ENCODE measurements at places on chromosomes 4 and X. TPM values are rescaled to one million over a fixed set of nuclear protein-coding genes. Genes with fewer than 3 reads are reported as not detected.

CLDN22 gene
- total RNA-seq, result not detected

SLC9B2 gene
- 16.3 TPM for total RNA-seq

- no peak overlapping the region for H3K4me3 ChIP-seq
- no peak for DNase-seq
- no peaks in the 10 kb centered on the region for H3K4me1 ChIP-seq
- no peak overlapping the region for H3K27ac ChIP-seq
- H3K27me3 ChIP-seq, result no peaks in the 10 kb centered on the region
These were observed 185.3 kb downstream of the KIT start for GRCh38 chr4:54843106-54843505.

IL3RA gene
- total RNA-seq, result not detected

AP1S2 gene
- 74.2 TPM for total RNA-seq

DUX4 gene
- total RNA-seq, result not detected

- H3K27me3 ChIP-seq, result no peaks in the 10 kb centered on the region
- no peaks in the 10 kb centered on the region for H3K36me3 ChIP-seq
- DNase-seq, result peak; percentile 91
- H3K4me1 ChIP-seq, result peaks cover 45% of the 10 kb centered on the region
- peak overlapping the region; percentile 22 for H3K27ac ChIP-seq
- no peak overlapping the region for H3K4me3 ChIP-seq
These were observed 19.5 kb downstream of the RELL1 start for GRCh38 chr4:37666625-37667071.

DNA sequence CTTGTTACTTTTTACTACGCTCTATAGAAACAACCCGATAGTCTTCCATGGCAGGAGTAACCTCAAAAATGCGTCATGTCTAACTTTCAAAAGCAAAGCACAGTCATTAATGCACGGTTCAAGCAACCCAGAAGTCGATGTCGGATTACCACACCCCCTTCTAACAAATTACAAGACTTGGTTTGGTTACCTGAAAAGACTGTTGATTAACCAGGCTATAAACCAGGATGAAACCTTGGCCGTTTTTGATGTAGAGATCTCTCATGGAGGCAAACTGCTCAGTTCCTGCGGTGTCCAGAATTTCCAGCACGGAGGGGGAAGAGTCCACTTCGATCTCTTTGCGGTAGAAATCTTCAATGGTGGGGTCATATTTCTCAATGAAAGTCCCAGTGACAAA lies 2.4 kb downstream of the RAP2C start:
- H3K27me3 ChIP-seq, result no peaks in the 10 kb centered on the region
- DNase-seq, result peak; percentile 33
- H3K27ac ChIP-seq, result peak overlapping the region; percentile 79
- peaks cover 3% of the 10 kb centered on the region for H3K4me1 ChIP-seq
- peak overlapping the region; percentile 80 for H3K4me3 ChIP-seq

DRD5 gene
- total RNA-seq, result not detected

DNA sequence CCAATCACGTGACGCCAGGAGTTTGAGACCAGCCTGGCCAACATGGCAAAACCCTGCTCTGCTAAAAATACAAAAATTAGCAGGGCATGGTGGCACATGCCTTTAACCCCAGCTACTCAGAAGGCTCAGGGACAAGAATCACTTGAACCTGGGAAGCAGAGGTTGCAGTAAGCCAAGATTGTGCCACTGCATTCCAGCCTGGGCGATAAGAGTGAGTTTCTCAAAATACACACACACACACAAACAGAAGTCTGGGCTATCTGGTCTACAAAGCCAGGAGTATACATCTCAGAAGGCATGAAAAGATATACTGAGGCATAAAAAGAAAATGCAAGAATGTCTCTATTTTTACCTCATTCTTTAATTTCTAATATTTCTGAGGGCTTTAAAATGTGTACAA lies 11.3 kb downstream of the YTHDC1 start:
- no peak overlapping the region for H3K27ac ChIP-seq
- no peaks in the 10 kb centered on the region for H3K27me3 ChIP-seq
- H3K4me1 ChIP-seq, result peaks cover 2% of the 10 kb centered on the region
- H3K36me3 ChIP-seq, result peaks cover 23% of the 10 kb centered on the region

GRCh38 chr4:115596265-115597001 lies 483.0 kb upstream of the NDST4 start:
- no peak overlapping the region for H3K4me3 ChIP-seq
- no peaks in the 10 kb centered on the region for H3K4me1 ChIP-seq
- H3K27ac ChIP-seq, result no peak overlapping the region

SERTM2 gene
- 0.23 TPM for total RNA-seq

SMIM43 gene
- total RNA-seq, result not detected

DNA sequence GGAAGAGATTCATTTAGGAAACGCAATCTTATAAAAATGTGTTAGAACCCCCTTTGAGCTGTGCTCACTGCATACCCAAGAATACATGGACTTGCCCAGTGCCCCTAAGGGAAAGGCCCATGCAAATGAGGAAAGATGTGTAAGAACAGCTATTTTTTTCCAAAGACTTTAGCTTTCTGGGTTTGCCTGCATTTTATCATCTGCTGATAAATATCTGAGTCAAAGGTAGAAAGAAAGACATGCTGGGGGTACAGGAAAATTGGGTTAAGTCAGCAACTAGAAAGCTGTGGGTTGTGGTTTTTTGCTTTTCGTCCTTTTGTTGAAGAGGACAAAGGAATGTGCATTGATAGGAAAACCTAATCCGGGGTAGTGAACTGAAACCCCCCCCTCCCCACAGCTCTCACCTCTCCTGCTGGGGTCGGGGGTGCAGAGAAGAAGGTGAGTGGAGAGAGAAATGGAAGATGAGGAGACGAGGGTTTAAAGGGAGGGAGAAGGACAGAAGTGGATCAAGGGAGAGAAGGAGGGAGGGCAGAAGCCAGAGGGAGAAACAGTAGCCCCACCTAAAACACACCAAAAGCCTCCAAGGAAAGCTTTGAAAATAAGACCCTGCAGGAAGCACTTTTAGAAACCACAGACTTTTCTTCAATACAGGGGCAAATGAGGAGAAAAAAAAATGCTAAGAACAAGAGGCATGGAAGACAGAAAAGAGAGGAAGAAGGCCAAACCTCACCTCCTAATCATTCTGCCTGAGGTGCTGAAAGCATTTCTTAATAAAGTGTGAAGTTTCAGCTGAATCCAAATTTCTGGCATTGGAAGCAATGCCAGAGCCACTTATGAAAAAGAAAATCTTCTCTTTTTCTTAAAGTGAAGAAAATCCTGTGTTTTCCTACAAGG lies 49.3 kb downstream of the KDR start:
- H3K4me1 ChIP-seq, result peaks cover 36% of the 10 kb centered on the region
- H3K27ac ChIP-seq, result peak overlapping the region; percentile 54
- H3K4me3 ChIP-seq, result no peak overlapping the region
- no peaks in the 10 kb centered on the region for H3K27me3 ChIP-seq
- DNase-seq, result peak; percentile 58

- no peaks in the 10 kb centered on the region for H3K36me3 ChIP-seq
- no peak overlapping the region for H3K27ac ChIP-seq
- no peak overlapping the region for H3K4me3 ChIP-seq
- no peaks in the 10 kb centered on the region for H3K27me3 ChIP-seq
These were observed 7.2 kb downstream of the GNRHR start for GRCh38 chr4:67746797-67747495.

- H3K4me1 ChIP-seq, result peaks cover 4% of the 10 kb centered on the region
- H3K27ac ChIP-seq, result no peak overlapping the region
- peaks cover 13% of the 10 kb centered on the region for H3K27me3 ChIP-seq
- H3K4me3 ChIP-seq, result peak overlapping the region; percentile 8
These were observed 33.9 kb upstream of the HPF1 start for GRCh38 chr4:169791527-169792156.

ARMCX2 gene
- 96.5 TPM for total RNA-seq

GPR173 gene
- total RNA-seq, result 8.1 TPM

GRCh38 chrX:24703185-24703494 lies 9.4 kb downstream of the POLA1 start:
- H3K27ac ChIP-seq, result no peak overlapping the region
- H3K27me3 ChIP-seq, result no peaks in the 10 kb centered on the region
- DNase-seq, result no peak

AMTN gene
- total RNA-seq, result not detected

DNA sequence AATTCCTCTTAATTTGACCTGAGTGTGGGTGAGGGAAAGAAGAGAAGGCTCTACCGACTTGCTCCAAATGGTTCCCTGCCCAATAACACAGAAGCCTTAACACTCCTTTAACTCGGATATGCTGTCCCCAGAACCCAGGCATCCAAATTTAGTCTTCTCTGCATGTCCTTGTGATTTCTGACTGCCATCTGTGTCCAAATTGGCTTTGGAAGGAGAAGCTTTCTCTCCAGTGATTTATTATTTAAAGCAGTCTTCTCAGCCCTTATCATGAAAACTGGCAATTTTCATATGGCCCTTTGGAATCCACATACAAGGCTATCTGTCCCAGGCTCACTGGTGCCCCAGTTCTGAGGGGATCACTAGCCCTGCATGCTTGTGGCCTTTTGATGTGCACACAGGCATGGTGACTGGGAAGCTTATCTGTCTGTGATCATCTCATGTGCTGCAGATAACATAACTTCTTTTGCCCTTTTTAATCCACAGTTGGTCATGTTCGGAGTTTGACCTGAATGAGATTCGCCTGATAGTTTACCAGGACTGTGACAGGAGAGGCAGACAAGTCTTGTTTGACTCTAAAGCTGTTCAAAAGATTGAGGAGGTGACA lies 56.7 kb downstream of the FNIP2 start:
- H3K36me3 ChIP-seq, result peaks cover under 1% of the 10 kb centered on the region
- no peak for DNase-seq
- no peak overlapping the region for H3K4me3 ChIP-seq
- peaks cover 18% of the 10 kb centered on the region for H3K4me1 ChIP-seq
- no peaks in the 10 kb centered on the region for H3K27me3 ChIP-seq
- peak overlapping the region; percentile 57 for H3K27ac ChIP-seq

- peak; percentile 94 for DNase-seq
- peak overlapping the region; percentile 88 for H3K4me3 ChIP-seq
- H3K36me3 ChIP-seq, result peaks cover 32% of the 10 kb centered on the region
- H3K27me3 ChIP-seq, result no peaks in the 10 kb centered on the region
These were observed 861 bp downstream of the SEC24D start for GRCh38 chr4:118834960-118835569.

SUPT20HL2 gene
- total RNA-seq, result not detected

STPG2 gene
- not detected for total RNA-seq

- H3K4me1 ChIP-seq, result peaks cover 12% of the 10 kb centered on the region
- no peak for DNase-seq
- H3K4me3 ChIP-seq, result no peak overlapping the region
- no peaks in the 10 kb centered on the region for H3K36me3 ChIP-seq
- H3K27me3 ChIP-seq, result no peaks in the 10 kb centered on the region
These were observed 3.8 kb upstream of the TBC1D14 start for GRCh38 chr4:6905516-6906445.

RHOXF2B gene
- not detected for total RNA-seq

SORCS2 gene
- total RNA-seq, result 25.7 TPM

- no peaks in the 10 kb centered on the region for H3K4me1 ChIP-seq
- no peak overlapping the region for H3K4me3 ChIP-seq
- no peak for DNase-seq
- no peak overlapping the region for H3K27ac ChIP-seq
- H3K27me3 ChIP-seq, result no peaks in the 10 kb centered on the region
These were observed 17.0 kb upstream of the PAPSS1 start for GRCh38 chr4:107736924-107737448.

- H3K36me3 ChIP-seq, result no peaks in the 10 kb centered on the region
- no peak for DNase-seq
- no peaks in the 10 kb centered on the region for H3K4me1 ChIP-seq
- H3K27ac ChIP-seq, result no peak overlapping the region
- no peaks in the 10 kb centered on the region for H3K27me3 ChIP-seq
- no peak overlapping the region for H3K4me3 ChIP-seq
These were observed 448.1 kb upstream of the TRAM1L1 start for GRCh38 chr4:117533501-117533900.

TMEM35A gene
- total RNA-seq, result 0.89 TPM

WDR45 gene
- total RNA-seq, result 54.9 TPM

CLGN gene
- 1.1 TPM for total RNA-seq

NSG1 gene
- total RNA-seq, result 10.6 TPM

DNA sequence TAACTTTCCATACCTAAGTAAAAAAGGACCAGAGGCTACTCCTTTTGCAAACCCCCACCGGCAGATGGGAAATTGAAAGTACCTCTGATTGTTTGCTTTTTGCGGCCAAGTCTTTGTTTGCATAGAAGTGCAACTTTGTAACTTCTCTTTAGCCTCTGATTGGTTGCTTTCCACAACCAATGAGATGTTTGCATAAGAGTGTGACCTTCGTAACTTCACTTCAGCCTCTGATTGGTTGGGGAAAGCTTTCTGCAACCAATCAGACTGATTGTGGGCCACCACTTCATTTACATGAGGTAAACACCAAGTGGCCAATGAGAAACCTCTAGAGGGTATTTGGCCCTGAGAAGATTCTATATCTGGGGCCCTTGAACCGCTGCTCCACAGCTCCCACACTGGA lies 48.8 kb upstream of the PGRMC1 start:
- H3K36me3 ChIP-seq, result no peaks in the 10 kb centered on the region
- H3K4me1 ChIP-seq, result no peaks in the 10 kb centered on the region
- no peak for DNase-seq
- no peak overlapping the region for H3K27ac ChIP-seq
- no peaks in the 10 kb centered on the region for H3K27me3 ChIP-seq
- H3K4me3 ChIP-seq, result no peak overlapping the region

MAB21L2 gene
- 1.9 TPM for total RNA-seq

DNA sequence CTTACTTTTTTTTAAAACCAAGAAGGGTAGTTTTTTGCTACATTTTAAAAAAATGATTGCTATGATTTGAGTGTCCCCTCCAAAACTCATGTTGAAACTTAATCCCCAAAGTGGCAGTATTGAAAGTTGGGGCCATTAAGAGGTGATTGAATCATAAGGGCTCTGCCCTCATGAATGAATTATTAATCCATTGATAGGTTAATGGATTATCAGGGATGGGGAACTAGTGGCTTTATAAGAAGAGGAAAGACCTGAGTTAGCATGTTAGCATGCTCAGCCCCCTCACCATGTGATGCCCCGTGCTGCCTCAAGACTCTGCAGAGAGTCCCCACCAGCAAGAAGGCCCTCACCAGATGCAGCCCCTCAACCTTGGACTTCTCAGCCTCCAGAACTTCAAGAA lies 31.0 kb downstream of the SMIM43 start:
- no peaks in the 10 kb centered on the region for H3K27me3 ChIP-seq
- no peak for DNase-seq
- no peak overlapping the region for H3K27ac ChIP-seq

- H3K36me3 ChIP-seq, result no peaks in the 10 kb centered on the region
- no peak for DNase-seq
- no peak overlapping the region for H3K27ac ChIP-seq
- H3K4me3 ChIP-seq, result no peak overlapping the region
These were observed 108.7 kb upstream of the PACRGL start for GRCh38 chr4:20591571-20591970.

GRCh38 chr4:10998846-10999245 lies 314.3 kb upstream of the CLNK start:
- no peaks in the 10 kb centered on the region for H3K4me1 ChIP-seq
- no peaks in the 10 kb centered on the region for H3K27me3 ChIP-seq
- H3K27ac ChIP-seq, result no peak overlapping the region
- no peaks in the 10 kb centered on the region for H3K36me3 ChIP-seq

ZFP42 gene
- 4.5 TPM for total RNA-seq

GRCh38 chrX:139639253-139639652 lies 68.7 kb downstream of the MCF2 start:
- no peak overlapping the region for H3K27ac ChIP-seq
- H3K27me3 ChIP-seq, result no peaks in the 10 kb centered on the region
- H3K4me1 ChIP-seq, result no peaks in the 10 kb centered on the region

- H3K4me3 ChIP-seq, result no peak overlapping the region
- H3K27ac ChIP-seq, result peak overlapping the region; percentile 62
- peaks cover 53% of the 10 kb centered on the region for H3K36me3 ChIP-seq
- peaks cover 21% of the 10 kb centered on the region for H3K4me1 ChIP-seq
These were observed 153.6 kb downstream of the AFAP1 start for GRCh38 chr4:7786040-7786439.

GRCh38 chrX:108126661-108127060 lies 35.1 kb downstream of the ATG4A start:
- no peak overlapping the region for H3K4me3 ChIP-seq
- no peak overlapping the region for H3K27ac ChIP-seq
- no peak for DNase-seq
- no peaks in the 10 kb centered on the region for H3K27me3 ChIP-seq
- no peaks in the 10 kb centered on the region for H3K36me3 ChIP-seq
